Hematopoietic multipotent progenitor cell treated with erythropoietin and hydrocortisone succinate and interleukin-3 and kit ligand, for 15 days (in vitro differentiated cells): ENCODE measurements at places on chromosomes 13 and 19.

GRCh38 chr13:39938596-39938995, 283.1 kb downstream of the COG6 start:
- DNase-seq = no peak

GRCh38 chr19:21786936-21787335, 19.6 kb upstream of the ZNF100 start:
- DNase-seq = no peak

DNA sequence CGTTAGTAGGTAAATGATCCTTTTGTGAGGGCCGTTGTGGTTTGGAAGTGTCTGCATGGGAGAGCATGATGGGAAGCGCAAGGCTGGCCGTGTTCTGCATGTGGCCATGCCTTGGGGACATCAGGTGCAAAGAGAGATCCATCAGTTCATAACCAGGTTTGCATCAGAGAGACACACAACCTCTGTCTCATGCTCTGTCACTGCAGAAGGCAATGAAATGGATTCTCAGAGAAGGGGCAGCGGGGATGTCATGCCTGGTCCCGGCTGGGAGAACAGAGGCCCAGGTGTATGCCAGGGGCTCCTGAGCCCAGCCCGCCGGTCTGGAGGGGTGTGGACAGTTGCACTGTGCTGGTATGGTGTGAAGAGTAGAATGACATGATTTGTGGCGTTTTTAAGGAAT, 60.2 kb downstream of the GGACT start:
- no peak for DNase-seq

- peak; percentile 6 for DNase-seq
Observed at GRCh38 chr13:99980201-99980823, 1.3 kb upstream of the ZIC2 start.

DNA sequence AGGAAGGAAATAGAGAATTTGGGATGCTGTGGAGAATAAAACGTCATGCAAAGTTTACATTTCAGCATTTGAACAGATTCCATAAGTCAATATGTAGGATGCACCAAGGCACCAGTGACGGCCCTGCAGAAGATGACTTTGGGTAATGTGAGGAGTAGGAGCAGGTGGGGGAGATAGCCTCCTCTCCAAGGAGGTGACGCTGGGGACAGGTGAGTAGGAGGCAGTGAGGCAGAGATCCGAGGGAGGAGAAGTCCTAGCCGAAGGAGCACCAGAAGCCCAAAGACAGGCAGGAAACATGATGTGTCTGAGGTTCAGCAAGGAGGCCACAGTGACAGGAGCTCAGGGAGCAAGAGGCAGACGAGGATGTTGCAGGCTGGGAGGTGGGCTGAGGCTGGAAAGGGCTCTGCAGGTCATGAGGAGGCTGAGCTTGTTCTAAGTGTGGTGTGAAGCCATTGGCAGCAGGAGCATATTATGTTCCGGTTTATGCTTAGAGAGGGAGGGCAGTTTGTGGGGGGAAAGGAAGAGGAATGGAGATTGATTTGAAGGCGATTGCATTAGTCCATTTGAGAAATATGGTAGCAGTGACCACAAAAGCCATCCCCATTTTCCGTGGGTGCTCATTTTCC, 55.7 kb upstream of the C1QTNF9 start:
- DNase-seq = no peak

DNA sequence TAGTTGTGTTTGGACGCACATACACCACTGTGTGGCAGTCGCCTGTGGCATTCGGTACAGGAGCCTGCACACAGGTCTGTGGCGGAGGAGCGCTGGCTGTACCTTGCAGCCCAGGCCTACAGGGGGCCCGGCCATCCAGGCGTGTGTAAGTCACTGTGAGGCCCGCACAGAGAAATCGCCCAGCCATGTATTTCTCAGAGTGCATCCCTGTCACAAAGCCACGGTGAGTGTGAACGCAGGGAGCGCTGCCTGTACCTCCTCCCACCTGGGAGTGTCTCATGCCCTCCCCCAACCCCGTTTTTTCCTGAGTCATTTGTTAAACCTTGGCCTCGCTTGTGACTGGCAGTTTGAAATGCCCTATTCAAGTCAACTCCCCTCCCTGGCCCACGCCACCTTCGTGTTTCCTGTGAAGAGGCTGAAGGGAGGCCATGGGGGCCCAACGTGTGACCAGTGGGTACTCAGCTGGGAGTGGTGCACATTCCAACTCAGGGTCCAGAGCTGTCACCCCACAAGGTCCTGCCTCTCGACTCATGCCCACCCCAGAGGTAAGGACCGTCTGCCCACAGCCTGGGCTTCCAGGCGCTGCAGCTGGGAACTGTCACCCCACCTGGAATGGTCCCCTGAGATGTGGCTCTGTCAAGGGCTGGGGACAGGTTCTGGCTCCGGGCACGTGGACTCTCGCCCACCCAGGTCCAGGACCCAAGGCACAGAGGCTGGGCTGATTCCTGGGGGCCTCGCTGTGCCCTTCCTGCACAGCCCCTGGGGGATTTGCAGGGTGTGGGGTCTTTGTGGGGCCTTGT, 11.6 kb upstream of the RASA3 start:
- DNase-seq = peak; percentile 65

DNA sequence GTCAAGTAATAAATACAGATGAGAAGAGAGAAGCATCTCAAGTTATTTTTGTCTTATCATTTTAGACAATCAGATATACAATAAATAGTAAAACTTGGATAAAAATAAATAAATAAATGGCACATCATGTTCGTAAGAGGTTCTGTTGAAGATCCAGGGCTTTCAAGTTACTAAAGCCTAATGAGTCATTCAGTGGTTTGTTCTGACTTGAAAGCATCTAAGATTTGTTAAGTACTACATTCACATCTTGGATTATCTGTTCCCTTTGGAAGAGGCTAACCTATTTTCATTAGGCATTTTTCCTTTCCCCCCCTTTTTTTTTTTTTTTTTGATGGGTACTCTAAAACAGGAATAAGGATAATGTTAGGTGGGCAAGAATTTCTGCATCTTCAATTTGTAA, 429.3 kb downstream of the PCDH20 start:
- DNase-seq = no peak

GRCh38 chr19:30653646-30654386, 281.6 kb downstream of the ZNF536 start:
- DNase-seq = no peak

GRCh38 chr13:101749584-101749983, 297.1 kb downstream of the ITGBL1 start:
- DNase-seq = no peak

GRCh38 chr13:58712191-58712590, 1080.6 kb downstream of the PCDH17 start:
- DNase-seq = no peak

DNA sequence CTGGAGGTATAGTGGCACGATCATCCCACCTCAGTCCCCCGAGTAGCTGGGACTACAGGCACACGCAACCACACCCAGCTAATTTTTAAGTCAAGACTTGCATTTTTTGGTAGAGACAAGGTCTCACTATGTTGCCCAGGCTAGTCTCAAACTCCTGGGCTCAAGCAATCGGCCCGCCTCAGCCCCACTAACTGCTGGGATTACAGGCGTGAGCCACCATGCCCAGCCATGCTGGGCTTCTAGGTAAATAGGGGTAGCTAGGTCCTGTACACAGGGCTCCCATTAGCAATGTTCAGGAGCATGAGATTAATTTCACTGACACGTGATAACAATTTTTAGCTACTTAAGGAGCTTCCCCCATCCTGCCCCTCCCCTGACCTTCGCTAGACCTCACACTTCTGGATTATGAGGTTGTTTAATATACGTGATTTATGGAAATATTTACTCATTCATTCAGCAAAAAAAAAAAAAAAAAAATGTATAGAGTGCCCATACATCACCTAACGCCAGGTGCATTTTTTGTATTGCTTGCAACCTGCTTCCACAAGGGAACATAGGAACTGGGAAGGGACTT, 19.2 kb downstream of the TMEM272 start:
- DNase-seq = no peak

DNA sequence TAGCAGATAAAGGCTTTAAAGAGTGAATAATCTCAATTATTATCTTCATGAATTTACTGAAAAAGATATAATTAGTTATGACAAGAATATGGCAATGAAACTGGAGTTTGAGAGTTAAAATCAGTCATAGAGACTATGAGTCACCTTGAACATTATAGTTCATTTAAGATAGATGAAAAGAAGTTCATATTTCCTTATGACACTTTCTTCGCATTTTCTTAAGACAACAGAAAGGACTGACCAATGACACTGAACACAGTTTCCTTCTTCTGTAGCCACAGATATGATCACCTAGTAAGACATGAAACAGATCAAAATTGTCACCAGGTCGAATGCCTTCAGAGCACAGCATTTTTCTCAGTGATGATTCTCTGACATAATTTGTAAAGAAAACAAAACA, 202.1 kb downstream of the KLF12 start:
- DNase-seq = no peak

DNA sequence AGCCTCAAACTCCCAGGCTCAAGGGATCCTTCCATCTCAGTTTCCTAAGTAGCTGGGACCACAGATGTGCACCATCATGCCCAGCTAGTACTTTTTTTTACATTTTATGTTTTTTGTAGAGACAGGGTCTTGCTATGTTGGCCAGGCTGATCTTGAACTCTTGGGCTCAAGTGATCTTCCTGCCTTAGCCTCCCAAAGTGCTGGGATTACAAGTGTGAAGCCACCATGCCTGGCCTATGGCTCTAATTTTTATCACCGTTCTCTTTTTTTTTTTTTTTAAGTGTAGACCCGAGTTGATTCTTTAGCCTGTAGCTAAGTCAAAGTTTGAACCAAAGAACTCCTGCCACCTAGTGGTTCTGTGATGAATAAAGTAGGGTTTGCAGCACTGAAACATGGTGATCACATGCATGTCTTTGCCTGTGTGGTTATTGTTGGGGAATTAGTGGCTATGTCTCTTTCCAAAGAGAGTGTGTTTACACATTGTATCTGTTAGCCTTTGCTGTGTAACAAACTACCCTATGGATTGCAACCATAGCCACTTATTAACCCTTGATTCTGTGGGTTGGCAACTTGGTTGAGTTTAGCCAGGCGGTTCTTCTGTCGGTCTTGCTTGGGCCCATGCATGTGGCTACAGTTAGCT, 11.6 kb downstream of the NFILZ start:
- DNase-seq = no peak

- no peak for DNase-seq
Observed at GRCh38 chr19:52935434-52935833, 12.2 kb upstream of the ZNF888 start.

DNA sequence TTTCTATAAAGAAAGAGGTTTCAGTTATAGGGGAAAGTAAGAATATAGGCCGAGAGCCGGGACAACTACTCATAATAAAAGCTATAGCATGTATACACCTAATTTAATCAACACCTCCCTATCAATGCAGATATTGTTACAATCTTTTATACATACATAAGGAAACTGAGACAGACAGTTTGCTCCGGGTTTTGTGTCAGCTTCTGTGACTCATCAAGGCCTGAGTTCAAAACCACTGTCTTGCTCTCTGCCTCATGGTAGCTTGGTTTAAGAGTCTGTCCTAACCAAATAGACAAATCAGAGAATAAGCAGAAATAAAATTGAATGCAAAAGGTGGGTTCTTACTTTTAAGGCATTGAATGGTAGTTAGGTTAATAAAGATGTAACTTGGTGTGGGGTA, 222.9 kb downstream of the GGACT start:
- no peak for DNase-seq

DNA sequence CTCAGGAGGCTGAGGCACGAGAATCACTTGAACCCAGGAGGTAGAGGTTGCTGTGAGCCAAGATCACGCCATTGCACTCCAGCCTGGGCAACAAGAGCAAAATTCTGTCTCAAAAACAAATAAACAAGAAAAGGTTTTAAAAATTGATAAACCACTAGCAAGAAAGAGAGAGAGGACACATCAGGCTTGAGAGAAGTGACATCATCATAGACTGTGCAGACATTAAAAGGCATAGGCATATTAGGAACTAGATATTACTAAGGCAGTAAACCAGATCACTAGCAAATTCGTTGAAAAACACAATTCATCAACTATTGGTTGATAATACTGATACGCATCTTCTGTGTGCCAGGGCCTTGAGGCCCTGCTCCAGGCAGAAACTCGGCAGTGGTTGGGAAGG, 7.7 kb downstream of the A1BG start:
- DNase-seq = no peak

- DNase-seq = no peak
Observed at GRCh38 chr19:6092329-6093286, 17.7 kb downstream of the RFX2 start.

- DNase-seq = no peak
Observed at GRCh38 chr13:103140001-103140671, 73.9 kb upstream of the SLC10A2 start.

DNA sequence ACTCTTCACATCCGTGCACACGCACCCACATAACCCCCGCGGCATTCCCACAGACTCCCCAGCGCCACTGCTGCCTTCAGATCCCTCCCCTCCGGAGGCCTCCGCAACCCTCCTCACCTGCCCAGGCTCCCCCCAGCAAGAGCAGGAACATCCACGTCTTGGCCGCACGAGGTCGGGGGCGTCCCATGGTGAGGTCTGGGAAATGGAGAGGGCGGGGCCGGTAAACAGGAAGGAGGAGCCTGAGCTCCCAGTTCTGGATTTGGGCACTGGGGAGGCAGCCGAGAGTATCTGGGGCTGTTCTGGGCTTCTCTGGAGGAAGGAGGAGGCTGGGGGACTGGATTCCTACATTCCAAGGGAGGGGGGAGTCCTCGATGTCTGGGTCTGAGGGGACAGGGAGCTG, 423 bp downstream of the KLK8 start:
- no peak for DNase-seq

- no peak for DNase-seq
Observed at GRCh38 chr19:4187313-4188122, 5.0 kb downstream of the ANKRD24 start.

- DNase-seq = no peak
Observed at GRCh38 chr13:21202767-21203531, 26.5 kb downstream of the MRPL57 start.

GRCh38 chr13:49357694-49358093, 86.2 kb downstream of the CAB39L start:
- DNase-seq = no peak

GRCh38 chr13:112587764-112588489, at the start of gene TUBGCP3:
Gene TUBGCP3 (minus strand): TSS chr13:112588153. CDS start chr13:112587980, 173 bp downstream.
- peak; percentile 78 for DNase-seq

GRCh38 chr13:50531917-50532899, 311.3 kb downstream of the DLEU7 start:
- no peak for DNase-seq

DNA sequence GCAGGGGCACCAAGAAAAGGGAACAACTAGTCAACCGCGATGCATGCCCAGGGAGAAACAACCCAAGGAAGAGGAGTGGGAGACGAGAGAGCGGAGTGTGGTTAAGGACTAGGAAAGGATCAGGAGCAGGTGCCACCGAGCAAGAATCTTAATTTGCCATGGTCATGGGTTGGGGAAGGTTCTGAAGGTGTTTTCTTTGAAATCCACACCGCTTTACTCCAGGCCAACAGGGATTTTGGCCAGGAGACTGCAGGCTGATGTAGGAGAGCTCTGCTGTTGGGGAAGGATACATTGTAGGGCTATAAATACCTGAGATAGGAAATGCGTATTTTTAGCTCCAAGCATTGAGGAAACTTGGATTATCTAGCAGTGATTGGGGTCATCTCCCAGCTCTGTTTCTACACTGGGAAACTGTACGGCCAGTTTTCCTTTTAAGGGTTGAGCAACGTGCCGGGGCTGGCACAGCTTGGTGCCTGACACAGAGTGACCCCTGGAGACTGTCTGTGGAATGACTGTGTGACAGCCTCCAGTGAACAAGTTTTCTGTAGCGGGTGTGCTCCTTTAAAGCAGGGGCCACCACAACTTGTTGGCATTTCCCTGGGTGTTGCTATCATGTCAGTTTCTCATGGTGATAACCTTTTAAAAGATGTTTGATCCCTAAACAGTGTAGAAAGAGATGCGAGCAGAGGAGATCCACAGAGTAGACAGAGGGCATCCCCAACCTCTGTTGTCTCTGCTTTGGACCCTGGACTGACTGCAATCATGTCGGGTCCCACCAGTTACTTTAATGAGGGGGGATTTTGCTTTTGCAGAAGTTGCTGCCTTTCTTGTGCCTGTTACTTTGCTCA, 34.3 kb downstream of the ZNF536 start:
- DNase-seq = no peak
